GOT3 (cell line): ENCODE measurements at places on chromosomes 4 and X.

DNA sequence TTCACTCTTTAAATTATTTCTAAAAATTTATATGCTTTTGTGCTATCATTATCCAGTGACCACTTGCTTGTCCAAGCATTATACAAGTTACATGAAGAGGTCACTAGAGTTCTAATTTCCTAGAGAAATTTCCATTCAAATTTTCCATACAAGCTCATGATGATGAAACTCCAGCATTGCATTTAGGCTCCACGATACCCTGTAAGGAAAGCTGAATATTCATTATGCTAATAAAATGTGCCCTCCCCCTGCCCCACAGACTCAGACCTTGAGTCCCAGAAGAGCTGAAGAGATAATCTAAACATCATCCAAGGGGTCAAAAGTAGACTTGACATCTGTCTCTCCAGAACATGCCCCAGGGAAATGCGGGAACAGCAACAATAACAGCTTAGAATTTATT lies 19.6 kb upstream of the FAM156A start:
- no peak for DNase-seq

DNA sequence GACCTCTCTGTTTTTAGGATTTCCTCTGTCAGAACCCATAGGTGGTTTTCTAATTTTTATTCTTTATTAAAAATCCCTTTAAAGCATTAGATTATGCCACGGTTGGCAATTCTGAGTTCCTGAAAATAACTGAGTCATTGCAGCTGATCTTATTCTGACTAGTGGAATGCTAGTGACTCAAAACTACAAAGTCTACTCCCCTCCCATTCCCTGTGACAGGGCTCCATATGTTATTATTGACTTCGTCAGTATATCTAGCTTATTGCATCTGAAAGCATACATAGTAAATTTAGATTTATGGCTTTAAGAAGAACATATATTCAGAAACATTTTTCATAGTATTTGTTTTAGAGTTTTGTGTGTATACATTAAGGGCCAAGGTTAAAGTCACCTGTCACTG lies 38.5 kb downstream of the HERC3 start:
- no peak for DNase-seq

- DNase-seq: no peak
These were observed 9.0 kb upstream of the DAPP1 start for GRCh38 chr4:99807666-99808065.

GRCh38 chr4:14177987-14178386 lies 550.5 kb upstream of the BOD1L1 start:
- no peak for DNase-seq

DNA sequence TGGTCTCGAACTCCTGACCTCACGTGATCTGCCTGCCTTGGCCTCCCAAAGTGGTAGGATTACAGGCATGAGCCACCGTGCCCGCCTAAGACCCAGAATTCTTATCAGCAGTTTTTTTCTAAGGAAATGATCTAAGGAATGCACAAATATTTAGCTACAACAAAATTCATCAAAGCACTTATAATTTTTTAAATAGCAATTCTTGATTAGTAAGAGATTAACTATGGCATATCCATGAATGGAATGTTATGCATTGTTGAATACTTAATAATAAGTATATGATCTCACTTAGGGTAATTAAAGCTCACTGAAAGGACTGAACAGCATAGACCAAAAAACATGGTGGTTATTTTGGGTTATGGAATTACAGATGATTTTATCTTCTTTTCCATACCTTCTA lies 18.4 kb downstream of the CENPU start:
- DNase-seq: no peak

DNA sequence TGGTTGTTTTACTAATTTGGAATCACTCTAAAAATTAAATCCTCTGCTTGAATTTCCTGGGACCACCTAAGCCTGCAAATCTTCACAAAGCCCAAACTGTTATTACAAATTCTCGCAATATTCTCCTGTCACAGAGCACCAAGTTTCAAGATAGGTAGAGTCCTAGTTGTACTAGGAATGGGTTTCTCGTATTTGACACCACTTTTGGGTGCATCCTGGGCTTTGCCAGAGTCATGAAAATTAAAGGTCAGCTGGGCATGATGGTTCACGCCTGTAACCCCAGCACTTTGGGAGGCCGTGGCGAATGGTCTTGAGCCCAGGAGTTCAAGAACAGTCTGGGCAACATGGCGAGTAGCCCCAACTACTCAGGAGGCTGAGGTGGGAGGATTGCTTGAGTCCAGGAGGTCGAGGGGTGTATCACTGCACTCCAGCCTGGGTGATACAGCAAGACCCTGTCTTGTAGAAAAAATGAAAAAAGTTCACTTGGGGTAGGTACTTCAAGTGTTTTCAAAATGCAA lies 30.6 kb upstream of the MANBA start:
- DNase-seq: no peak

DNA sequence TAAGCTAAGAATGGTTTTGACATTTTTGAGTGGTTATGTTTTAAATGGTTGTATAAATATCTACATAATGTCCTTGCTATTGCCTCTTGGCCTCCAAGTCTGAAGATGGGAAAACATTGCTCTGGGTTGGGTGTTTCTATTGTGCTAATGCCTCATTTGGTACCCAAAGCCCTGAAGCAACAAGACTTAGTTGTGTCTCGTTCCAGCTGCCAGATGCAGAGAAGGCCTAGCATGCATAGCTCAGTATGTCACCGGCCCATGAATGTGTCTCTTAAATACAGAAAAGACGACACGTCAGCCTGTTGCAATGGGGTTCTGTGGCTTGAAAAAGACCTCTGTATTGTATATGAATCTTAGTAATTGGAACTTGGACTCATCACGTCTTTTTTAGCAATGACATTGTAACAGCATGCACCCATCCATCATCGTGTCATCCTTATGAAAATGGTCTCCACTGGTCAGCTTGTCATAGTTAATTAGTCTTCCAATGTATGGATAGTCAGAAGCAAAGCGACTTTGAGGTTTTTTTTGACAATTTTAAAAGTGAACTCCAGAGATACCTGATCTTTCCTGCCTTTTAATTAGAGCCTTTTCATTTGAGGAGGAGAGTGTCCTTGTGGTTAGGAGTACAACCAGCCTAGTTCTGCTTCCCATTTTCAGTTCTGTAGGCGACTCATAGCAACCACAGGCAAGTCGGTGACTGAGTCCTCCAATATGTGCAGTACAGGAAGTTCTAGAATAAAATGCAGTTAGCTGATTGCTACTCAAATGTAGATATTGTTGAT lies 126.4 kb upstream of the GATB start:
- no peak for DNase-seq

DNA sequence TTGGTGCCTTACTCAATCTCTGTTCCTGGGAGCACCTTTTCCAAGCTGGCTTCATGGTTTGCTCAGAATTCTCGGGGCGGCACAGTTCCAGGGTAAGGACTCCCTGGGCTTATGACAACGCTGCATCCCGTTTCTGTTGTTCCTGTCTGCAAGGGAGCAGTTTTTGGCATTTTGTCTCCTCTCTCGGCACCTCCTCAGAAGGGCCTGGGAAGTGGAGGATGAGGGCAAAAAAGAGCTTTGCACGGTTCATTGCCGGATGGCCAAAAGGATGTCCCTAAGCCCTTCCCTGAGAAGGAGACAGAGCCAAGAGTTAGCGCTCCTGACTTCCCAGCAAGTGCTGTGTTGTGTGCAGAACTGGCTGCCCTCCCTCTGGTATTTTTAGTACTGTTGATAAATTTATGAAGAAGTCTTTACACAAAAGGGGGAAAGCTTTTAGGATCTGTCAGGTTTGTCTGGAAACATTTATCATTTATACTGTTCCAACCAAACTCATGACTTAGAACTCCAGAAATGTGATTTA lies 13.4 kb downstream of the SRD5A3 start:
- no peak for DNase-seq

DNA sequence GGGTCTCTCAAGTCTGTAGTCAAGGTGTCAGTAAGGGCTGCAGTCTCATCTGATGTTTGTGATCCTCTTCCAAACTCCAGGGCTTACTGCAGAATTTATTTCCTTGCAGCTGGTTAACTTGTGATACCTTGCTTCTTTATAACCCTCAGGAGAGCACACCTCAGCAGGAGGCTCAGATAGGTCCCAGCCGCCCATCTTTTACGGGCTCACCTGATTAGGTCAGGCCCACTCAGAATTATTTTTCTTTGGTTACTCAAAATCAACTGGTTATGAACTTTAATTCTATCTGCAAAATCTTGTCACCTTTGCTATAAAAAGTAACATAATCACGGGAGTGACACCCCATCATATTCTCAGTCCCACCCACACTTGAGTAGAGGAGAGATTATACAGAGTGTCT lies 99.9 kb upstream of the BEND4 start:
- DNase-seq: no peak

DNA sequence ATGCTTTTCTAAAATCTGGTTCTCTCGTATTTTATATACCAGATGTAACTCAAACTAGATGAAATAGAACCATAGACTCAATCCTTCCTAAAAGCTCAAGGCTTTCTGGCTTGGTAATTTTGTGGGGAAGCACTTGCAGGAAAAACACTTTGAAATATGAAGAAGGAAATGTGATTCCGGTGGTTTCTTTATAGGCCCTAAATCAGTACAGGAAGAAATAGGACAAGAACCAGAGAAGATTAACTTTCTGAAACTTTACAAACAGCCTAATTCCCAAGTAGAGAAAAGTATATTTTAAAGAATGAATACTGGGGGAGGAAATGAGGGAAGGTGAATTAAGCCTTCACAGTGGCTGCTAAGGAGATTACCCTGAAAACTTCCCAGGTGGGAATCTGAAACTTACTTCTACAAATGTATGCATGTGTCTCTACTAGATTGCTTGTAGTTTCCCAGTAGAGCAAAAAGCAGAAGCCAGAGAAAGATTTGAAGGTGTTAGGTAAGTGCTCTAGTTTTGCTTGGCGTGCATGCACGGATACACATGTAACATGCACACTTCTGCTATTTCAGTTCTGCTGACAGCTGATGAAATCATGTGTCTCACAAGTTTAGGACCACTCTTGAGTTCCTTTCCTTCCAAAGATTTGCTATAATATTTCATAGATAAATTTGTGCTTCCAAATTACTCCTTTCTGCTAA lies 92.1 kb downstream of the AFF1 start:
- DNase-seq: no peak

DNA sequence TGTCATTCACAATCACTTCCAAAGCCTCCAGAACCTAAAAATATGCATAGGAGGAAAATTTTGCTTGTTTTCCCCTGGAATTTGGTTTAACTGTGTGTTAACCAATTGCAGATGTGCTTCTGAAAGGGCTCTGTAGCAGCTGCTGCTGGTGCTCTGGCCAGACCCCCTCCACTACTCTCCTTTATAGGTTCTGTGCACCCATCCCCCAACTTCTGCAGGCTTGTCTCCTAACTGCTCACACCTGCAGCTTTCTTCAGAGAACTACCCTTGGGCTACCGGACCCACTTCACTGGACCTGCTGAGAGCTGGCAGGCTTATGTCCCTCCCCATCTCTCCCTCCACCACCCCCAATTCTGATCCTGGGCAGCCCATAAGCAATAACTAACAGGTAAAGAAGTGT lies 662.1 kb upstream of the DIPK2B start:
- no peak for DNase-seq

GRCh38 chr4:145954924-145955339 lies 16.3 kb upstream of the ZNF827 start:
- DNase-seq: no peak

GRCh38 chr4:137534516-137534915 lies 2.2 kb upstream of the PCDH18 start:
- DNase-seq: no peak

DNA sequence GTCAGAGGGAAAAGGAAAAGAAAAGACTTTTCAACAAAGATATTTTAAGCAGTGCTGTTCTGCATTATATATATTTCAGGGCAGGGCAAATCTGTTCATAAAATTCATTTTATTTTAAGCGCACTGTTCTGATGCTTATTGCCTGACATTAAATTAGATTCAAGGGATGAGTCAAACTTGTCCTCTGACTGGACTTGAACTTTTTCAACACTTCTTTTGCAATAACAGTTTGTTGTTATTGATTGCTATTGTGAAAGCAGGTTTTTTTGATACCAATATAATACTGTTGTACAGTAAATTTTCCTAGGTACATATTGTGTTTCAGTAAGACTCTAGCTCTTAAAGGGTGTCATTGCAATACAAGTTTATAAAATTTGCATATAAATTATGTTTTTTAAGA lies 481.3 kb downstream of the NAF1 start:
- no peak for DNase-seq

DNA sequence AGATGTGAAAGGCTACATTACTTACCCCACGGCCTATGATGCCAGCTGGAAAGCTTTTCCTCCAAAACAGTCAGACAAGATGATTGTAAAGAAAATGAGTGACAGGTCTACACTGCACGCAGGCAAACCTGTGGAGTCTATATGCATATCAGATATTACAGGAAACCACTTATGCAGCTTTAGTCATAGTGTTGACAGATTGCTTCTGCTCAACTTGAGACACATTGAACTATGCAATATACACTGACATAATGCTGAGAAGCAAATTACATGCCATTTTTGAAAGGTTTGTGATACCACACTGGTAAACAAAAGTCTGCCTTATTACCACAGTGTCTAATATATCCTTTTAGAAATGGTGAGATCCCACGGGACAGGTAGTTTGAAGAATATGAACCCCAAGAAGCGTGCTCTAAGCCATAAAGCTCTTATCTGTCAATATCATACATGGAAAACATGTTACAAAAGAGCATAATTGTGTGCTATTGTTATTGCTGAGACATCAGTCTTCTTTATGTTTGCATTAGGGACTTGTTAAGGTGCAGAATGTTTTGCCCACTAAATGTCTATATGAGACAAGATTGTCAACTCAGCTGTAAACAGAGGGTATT lies 1835.8 kb upstream of the TENM3 start:
- no peak for DNase-seq

DNA sequence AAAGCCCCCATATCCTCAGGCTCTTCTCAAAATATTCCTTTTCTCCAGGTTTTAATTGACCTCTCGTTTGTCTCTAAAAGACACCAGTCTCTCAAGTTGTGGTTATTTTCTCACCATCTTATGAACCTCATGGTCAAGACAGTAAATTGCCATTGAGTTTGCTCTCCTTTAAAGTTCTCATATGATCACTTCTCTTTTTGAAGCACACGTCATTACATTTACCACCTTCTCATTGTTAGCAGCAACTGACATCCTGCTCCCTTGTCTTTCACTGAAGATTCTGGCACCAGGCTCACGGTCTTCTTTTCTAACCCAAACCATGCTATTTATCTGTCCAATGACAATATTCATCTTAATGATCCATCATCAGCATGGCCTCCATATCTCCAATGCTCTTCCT lies 324.2 kb downstream of the TMA16 start:
- DNase-seq: no peak

DNA sequence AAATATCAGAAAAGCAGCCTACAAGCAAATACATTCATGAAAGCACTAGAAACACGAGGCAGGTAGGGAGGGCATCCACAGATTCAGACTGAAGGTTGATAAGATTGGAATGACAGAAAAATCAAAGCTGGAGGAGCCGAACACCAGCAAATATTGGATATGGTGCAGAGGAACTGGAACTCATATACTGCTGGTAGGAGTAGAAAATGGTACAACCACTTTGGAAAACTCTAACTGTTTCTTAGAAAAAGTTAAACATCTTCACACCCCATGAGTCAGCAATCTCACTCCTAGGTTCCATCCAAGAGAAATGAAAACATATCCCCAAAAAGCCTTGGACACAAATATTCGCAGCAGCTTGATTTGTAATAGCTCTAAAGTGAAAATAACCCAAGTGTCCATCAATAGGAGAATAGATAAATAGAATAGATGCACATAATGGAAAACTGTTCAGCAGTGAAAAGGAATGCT lies 27.1 kb downstream of the CD99L2 start:
- DNase-seq: no peak
